Activated T-cell treated with anti-CD3 and anti-CD28 coated beads for 1 hour (primary cell): ENCODE measurements at places on chromosomes 7 and 10.

DNA sequence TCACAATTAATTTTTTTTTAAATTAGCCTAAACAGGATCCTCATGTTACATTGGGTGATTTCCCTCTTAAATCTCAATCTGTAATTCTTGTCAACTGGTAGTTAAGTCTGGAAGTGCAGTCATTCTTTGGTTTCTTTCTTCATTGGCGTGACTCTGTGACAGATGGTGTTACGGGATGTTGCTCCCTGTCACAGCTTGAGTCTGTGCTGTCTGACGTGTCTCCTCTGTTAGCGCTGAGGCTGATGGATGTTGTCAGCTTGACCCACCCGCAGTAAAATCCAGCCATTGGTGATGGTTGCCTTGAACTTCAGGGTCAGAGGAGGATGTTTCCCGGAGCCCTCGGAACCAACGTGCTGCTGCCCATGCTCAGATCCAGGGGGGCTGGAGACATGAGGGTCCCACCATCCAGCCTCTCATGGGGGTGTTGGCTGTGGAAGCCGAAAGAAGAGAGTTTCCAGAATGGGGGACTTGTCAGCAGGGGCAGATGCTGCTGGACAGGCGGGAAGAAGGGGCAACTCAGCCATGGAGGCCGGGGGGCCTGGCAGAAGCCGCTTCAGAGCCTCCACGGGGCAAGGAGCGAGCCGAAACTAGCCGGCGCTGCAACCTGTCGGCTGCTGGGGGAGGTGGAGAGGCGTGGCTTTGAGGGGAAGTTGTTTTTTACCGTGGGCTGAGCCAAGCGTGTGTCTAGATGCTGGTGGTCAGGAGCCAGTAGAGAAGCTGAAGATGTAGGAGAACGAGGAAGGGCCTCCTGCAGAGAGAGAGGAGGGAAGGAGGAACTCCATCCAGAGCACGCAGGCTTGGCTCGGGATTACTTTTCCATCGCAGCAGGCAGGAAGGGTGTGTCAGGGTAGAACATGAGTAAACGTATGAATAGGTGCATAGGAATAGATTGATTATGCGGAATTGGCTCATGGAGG is 3.5 kb downstream of the SUN1 start:
- DNase-seq: no peak

GRCh38 chr7:103097041-103097440 is 22.1 kb downstream of the ARMC10 start:
- no peak for DNase-seq

GRCh38 chr7:7706556-7707172 is 11.7 kb downstream of the RPA3 start:
- no peak for DNase-seq

GRCh38 chr7:79452495-79453265 is 787 bp downstream of the MAGI2 start:
- no peak for DNase-seq

- DNase-seq: no peak
Observed at GRCh38 chr10:127458829-127459228, 90.3 kb upstream of the NPS start.

GRCh38 chr10:133278577-133279265 is 2.1 kb upstream of the ADAM8 start:
- no peak for DNase-seq

- DNase-seq: no peak
Observed at GRCh38 chr7:141462958-141463357, 88.3 kb upstream of the AGK start.

DNA sequence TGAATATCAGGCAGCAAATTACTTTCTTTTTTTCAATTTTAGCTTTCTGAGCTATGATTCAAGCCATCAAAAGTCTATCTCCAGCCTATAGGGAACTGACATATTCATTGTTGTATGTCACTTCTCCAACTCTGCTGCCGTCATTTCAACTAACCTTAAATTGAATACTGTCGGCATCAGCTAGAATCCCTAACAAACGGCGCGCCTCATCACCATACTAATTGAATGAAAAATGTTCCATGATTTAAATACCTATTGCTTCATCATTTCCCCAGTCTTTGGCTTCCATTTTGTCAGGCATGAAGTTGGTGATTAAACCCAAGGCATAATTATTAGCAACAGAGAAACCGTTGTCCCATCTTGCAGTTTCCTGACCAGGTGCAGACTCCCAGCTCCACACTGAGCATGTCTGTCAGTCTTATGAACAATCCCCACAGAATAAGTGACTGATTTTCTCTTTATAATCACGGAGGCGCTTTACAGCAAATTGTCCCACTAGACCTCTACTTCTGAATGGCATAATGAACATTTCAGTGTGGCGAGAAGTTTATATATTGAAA is 83.5 kb upstream of the NPY start:
- DNase-seq: no peak

GRCh38 chr10:28396331-28396730 is 93.5 kb upstream of the MPP7 start:
- no peak for DNase-seq
